ENCODE measurements at places on chromosomes 1 and 21. TPM values are rescaled to one million over a fixed set of nuclear protein-coding genes. Genes with fewer than 3 reads are reported as not detected.

Gene NRAS
- 29.0 TPM for total RNA-seq

Gene RIIAD1
- total RNA-seq: not detected

Gene CCT3
- total RNA-seq: 408 TPM

Gene PAPPA2
- total RNA-seq: not detected

Gene TRABD2B
- 2.1 TPM for total RNA-seq

Gene CSF3R
- total RNA-seq: not detected

Gene SDC3
- 8.2 TPM for total RNA-seq

Gene KIAA0040
- 0.75 TPM for total RNA-seq

Gene CELA2B
- not detected for total RNA-seq

Gene SFN
- 584 TPM for total RNA-seq

Gene PRKACB
- 8.9 TPM for total RNA-seq

Gene ZNF683
- not detected for total RNA-seq

Gene PTPRC
- total RNA-seq: not detected

Gene OLFML3
- 4.1 TPM for total RNA-seq

Gene ADAM30
- total RNA-seq: not detected

Gene SH2D1B
- 0.10 TPM for total RNA-seq

Gene CLCA2
- not detected for total RNA-seq

Gene TSPEAR
- total RNA-seq: not detected
